ENCODE measurements at places on chromosomes 7 and 10. TPM values are rescaled to one million over a fixed set of nuclear protein-coding genes. Genes with fewer than 3 reads are reported as not detected.

Gene CFAP69
- 2.0 TPM for total RNA-seq

Gene GATAD1
- total RNA-seq, result 17.9 TPM

Gene GIMAP5
- total RNA-seq, result 0.08 TPM

Gene ERVW-1
- total RNA-seq, result not detected

Gene AKR1C4
- total RNA-seq, result not detected

Gene SORCS3
- total RNA-seq, result not detected

Gene GIMAP1
- total RNA-seq, result not detected

Gene C10orf62
- total RNA-seq, result not detected

Gene MSMB
- total RNA-seq, result not detected

Gene SMARCD3
- 11.6 TPM for total RNA-seq
